Thymus (tissue), 14 donors: ENCODE measurements at places on chromosomes 3 and 15.
A peak's percentile ranks its signal among the peaks of the same experiment; 100 is the strongest.

GRCh38 chr15:81115054-81115939 is 18.8 kb upstream of the CFAP161 start:
- DNase-seq = no peak

GRCh38 chr15:64522226-64522823 is 61.9 kb downstream of the ZNF609 start:
- no peak for DNase-seq

- DNase-seq = no peak
Measured at GRCh38 chr3:28840976-28841376, 439.9 kb upstream of the RBMS3 start.

DNA sequence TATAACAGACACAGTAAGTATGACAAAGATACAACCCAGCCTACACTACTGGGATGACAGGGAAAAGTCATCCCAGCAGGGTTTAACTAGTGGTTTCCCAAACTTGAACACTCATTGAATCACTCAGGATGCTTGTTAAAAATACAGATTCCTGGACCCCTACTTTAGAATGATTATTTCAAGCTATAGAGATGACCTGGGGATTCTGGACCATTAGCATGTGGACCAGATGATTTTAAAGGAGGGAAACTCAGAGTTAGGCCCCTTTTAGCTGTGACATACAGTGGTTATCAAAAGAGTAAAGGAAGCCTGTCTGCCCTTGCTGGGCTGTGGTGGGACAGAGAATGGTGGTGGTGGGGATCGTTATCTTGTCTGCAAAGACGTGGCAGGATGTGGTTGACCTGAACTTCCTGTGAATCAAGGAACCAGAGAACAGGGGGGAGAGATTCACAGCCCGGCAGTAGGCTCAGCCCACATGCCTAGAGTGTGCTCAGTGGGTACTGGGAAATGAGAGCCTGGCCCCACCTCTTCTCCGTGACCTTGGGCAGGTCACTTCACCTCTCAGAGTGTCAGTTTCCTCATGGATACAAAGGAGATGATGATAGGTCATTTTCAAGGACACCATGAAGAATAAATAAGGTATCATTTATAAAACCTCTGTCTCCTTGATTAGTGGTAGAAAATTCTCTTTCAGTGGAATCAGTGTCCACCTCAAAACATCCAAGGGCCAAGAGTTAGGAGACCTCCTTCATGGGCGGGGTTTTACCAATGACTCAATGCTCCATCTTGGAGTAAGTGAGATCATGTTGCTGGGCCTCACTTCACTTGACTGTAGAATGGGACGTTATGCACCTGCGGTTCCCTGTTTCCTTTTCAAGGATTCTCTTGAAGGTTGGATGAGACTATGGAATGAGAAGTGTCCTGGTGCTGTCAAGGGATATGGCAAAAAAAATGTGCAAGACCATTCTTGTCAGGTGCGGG is 306.5 kb downstream of the RPLP1 start:
- peak; percentile 89 for DNase-seq

- no peak for DNase-seq
Measured at GRCh38 chr3:106403371-106404145, 534.7 kb upstream of the CBLB start.

DNA sequence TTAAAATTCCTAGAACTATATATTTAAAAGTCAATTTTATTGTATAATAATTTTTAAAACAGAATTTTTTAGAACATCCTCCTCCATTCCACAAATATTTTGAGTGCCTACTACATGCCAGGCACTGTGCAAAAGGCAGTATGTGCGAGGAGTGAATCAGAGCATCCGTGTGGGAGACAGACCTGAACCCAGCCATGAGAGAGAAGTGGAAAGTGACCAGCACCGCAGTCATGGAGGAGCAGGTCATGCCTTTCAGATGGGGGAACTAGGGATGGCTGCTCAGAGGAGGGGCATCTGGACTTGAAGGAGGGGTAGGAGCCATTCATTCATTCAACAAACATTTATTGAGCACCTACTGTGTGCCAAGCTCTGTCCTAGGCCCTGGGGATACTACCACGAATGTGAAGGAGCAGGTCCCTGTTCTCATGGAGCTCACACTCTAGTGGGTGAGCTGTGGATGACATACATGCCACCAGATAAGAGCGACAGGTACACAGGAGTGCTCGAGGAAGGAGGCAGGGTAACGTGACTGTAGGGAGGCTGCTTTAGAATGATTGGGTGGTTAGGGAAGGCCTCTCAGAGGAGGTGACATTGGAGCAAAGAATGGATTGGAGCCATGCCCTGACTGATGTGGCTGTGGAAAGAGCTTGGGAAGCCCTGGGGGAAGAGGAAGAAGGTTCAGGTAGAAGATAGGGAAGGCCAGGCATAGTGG is 3.1 kb upstream of the CHRNA3 start:
- no peak for DNase-seq

DNA sequence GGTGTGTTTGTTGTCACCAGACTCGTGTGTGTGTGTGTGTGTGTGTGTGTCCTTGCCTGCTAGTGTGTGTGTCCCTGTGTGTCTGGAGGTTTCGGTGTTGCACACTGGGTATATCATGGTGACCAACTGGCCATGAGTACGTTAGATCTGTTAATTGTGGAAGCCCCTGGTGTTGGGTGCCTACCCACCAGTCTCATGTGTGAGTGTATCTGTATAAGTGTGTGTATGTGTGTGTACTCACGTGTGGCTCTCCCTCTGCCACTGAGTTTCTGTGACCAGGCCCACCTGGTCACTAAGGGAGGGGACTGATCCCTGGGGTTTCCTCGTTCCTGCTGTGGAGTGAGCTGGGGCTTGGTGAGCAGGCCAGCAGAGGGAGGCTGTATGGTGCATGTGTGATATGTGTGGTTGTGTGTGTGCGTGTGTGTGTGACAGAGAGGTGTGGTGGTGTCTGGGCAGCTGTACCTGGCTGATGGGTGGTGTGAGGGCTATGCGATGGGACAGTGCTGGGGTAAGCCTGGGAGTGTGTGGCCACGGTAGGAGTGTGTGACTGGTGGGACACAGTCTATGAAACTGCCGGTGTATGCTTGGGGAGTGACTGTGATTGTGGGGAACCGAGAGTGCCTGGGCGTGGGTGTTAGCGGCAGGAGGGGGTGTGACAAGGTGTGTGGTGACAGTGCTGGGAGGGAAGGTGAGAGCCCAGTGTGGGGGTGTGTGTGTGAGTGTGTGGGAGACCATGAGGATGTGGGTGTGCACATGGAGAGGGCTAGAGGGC is 1.8 kb downstream of the PRKCD start:
- DNase-seq = no peak
